ENCODE measurements at places on chromosomes 3 and 15.

GRCh38 chr15:59335207-59335786 is 37.4 kb downstream of the MYO1E start:
- peaks cover 40% of the 10 kb centered on the region for H3K27me3 ChIP-seq
- H3K27ac ChIP-seq: no peak overlapping the region
- DNase-seq: no peak
- H3K4me1 ChIP-seq: no peaks in the 10 kb centered on the region
- H3K36me3 ChIP-seq: no peaks in the 10 kb centered on the region
- H3K4me3 ChIP-seq: no peak overlapping the region

- peaks cover 67% of the 10 kb centered on the region for H3K4me1 ChIP-seq
- H3K27me3 ChIP-seq: no peaks in the 10 kb centered on the region
- H3K4me3 ChIP-seq: peak overlapping the region; percentile 86
- peak; percentile 36 for DNase-seq
- H3K36me3 ChIP-seq: peaks cover 13% of the 10 kb centered on the region
These were observed 5.7 kb downstream of the LYSMD2 start for GRCh38 chr15:51731549-51732267.

DNA sequence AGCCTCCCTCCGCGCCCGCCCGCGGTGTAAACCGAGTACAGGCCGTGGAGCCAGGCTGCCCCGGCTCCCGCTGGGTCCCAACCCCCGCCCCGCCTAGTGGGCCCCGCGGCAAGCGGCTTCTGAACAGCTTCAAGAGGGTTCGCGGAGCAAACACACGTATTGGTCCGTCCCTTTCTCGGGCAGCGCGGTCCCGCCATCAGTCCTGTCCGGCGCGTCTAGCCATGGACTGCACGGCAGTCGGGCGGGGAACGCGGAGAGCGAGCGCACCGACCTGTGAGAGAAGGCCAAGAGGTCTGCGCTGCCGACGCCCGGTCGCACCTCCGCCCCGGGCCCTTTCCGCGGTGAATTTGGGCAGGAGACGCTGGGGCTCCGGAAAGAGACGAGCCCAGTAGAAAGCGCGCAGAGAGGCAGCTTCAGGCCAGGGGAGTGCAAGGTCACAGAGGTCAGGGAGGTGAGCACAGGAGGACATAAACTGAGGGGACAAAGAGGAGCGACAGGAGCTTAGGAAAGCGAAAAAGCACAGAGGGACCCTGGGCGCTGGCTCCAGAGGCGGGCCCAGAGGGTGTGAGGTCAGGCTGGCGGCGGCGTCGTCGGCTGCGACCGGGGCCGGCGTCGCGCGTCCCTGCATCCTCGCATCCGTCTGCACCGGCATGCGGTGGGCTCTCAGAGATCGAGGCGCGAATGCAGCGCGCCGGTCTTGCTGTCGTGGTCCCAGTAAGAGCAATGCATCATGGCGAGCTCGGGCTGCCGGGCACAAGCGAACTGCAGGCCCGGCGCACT is 1.8 kb downstream of the FOXL2 start:
- peak overlapping the region; percentile 88 for H3K4me3 ChIP-seq
- peaks cover 20% of the 10 kb centered on the region for H3K4me1 ChIP-seq

- peaks cover 72% of the 10 kb centered on the region for H3K27me3 ChIP-seq
- no peaks in the 10 kb centered on the region for H3K36me3 ChIP-seq
- H3K4me3 ChIP-seq: no peak overlapping the region
- H3K4me1 ChIP-seq: no peaks in the 10 kb centered on the region
These were observed 66.5 kb downstream of the MRPL46 start for GRCh38 chr15:88400591-88401250.

GRCh38 chr15:29704950-29705597 is 117.2 kb downstream of the TJP1 start:
- no peak overlapping the region for H3K4me3 ChIP-seq
- no peak overlapping the region for H3K27ac ChIP-seq
- H3K36me3 ChIP-seq: no peaks in the 10 kb centered on the region
- H3K27me3 ChIP-seq: no peaks in the 10 kb centered on the region
- DNase-seq: no peak

GRCh38 chr15:22795206-22796063 is 9.0 kb downstream of the NIPA1 start:
- H3K27ac ChIP-seq: peak overlapping the region; percentile 96
- no peaks in the 10 kb centered on the region for H3K27me3 ChIP-seq
- H3K4me1 ChIP-seq: peaks cover 21% of the 10 kb centered on the region
- peaks cover 3% of the 10 kb centered on the region for H3K36me3 ChIP-seq
- H3K4me3 ChIP-seq: no peak overlapping the region
- no peak for DNase-seq

DNA sequence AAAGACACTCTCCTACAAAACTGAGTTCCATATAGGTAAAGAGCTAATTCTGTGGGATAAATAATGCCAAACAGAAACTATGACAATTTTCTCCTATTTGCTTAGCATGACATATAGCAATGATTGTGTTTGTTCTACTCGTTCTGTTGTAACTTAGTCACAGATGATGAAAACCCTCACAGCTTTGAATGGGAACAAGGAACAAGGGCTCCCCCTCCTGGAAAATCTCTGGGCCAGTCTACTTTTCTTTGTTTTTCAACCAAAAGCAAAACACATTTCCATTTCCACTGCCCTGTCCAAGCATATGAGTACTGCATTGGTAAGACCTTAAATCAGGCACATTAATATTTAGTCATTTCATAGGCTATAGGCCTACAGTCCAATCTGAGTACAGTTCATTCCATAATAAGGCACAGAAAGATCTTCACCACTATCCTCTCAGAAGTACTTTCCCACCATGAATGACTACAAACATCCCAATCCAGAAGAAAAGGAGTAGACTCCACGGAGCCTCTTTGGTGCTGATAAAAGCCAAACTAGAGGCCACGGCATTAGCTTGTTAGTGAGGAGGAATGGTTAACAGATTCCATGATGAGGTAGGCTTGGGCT is 67.1 kb downstream of the ATP8B4 start:
- H3K36me3 ChIP-seq: no peaks in the 10 kb centered on the region
- DNase-seq: no peak
- H3K4me1 ChIP-seq: no peaks in the 10 kb centered on the region
